ENCODE measurements at places on chromosomes 2 and 18.

DNA sequence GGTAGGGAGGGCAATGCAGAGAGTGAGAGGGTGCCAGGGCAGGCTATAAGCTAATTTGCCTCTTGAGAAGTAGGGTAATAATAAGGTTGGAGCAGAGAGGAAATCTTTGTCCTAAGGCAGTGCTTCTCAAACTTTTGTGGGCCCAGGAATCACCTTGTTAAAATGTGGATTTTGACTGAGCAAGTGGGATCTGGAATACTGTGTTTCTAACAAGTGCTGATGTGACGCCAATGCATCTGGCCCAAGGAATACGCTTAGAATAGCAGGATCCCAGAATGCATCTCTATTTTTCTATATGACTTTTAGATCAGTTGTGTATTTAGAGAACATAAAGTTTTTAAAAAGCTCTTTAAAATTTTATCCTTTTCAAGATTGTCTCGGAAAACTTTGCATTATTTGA is 29.7 kb upstream of the GTF2A1L start:
- DNase-seq: no peak

DNA sequence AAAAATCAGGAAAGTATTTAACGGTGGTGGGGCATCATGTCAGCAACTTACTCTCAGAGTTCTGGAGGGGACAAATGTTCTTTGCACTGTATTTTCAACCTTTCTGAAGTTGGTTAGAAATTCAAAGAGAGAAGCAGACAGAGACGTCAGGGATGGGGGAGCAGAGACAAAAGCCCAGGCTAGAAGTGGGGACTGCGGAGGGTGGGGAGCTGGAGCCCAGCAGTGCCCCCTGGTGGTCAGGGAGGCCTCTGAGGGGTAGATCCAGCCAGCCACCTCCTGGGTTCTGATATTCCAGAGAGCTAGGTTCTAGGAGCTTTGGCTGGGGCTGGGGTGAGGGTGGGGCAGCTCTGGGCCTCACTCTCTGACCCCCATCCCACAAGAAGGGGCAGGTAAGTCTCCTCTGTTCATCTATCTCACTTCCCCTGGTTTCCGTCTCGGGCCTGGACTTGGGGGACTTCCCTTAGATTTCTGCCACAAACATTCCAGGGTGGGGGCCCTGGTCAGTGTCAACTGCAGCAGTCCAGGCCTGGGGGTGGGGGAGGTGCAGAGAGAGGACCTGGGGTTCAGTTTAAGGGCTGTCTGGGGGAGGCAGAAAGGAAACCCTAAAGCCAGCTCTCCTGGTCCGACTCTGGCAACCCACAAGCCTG is 8.9 kb downstream of the TNS1 start:
- DNase-seq: no peak

GRCh38 chr2:164964700-164965099 is 9.4 kb upstream of the SLC38A11 start:
- no peak for DNase-seq

DNA sequence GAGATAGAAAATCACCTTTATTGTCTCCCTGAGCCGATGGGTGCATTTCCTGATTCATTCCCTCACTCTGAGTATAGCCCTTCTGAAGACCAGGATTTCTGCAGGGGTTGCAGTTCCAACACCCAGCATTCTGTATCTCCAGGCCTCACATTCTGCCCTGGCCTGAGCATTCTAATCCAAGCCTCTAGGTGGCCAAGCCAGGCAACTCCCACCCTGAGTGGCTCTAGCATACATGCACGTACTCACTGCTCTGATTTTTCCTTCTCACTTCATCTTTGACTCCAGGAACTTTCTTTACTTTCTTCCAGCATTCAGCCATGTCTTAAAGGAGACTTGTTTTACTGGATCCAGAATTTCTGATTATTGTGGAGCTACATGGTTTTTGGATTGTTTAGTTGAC is 100.7 kb upstream of the STK39 start:
- no peak for DNase-seq

GRCh38 chr2:40199771-40200170 is 252.1 kb downstream of the SLC8A1 start:
- DNase-seq: no peak

DNA sequence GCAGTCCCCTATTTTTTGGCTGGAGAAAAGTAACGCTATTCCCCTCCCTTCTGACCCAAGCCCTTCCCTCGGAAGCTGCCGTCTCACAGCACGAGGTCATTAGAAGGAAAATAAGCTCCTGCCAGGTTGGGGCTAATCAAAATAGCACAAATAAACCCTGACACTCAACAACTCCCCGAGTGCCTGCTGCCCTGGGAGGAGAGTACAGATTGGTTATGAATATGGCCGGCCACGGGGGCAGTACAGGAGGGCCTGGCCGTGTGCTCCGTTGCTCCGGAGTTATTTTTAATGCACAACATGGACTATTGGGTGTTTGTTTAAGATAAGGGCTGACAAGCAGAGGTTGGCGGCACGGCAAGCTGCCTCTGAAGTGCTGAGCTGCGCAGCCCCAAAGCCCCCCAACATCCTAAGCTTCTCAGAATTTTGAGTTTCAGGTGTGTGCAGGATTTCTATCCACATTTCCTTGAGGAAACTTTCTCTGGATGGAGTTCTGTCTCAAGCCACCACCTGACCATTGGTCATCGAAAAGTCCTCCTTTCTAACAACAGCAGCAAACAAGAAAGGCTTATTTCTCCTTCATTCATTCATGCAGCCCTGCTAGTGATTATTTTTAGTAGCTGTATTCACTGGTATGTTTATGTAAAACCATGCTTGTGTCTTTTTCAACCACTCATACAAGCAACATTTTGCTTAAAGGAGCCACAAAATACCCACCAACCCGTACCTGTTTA is 58.7 kb downstream of the PAX3 start:
- DNase-seq: no peak

- no peak for DNase-seq
Measured at GRCh38 chr2:26268213-26268612, 23.5 kb downstream of the HADHB start.

- DNase-seq: no peak
Measured at GRCh38 chr2:175363699-175364098, 182.2 kb upstream of the ATP5MC3 start.

DNA sequence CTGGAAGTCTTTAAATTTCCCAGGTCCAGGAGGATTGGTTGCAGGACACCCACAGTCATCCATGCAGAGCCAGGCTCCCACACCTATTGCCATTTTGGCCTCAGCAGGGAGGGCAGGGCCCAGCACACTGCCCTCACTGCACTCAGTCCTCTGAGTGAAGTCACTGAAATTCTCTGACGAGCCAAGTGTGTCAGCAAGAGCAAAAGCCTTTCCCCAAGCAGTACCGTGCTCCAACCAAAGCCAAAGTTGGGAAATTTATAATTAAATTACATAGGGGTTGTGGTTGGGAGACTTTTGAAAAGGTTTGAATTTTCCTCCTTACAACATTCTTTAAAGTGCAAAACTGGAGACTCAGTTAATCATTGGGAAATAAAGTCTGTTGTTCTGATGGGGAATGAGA is 98.5 kb upstream of the CD226 start:
- no peak for DNase-seq

- no peak for DNase-seq
Measured at GRCh38 chr2:42931146-42931817, 138.9 kb upstream of the HAAO start.

DNA sequence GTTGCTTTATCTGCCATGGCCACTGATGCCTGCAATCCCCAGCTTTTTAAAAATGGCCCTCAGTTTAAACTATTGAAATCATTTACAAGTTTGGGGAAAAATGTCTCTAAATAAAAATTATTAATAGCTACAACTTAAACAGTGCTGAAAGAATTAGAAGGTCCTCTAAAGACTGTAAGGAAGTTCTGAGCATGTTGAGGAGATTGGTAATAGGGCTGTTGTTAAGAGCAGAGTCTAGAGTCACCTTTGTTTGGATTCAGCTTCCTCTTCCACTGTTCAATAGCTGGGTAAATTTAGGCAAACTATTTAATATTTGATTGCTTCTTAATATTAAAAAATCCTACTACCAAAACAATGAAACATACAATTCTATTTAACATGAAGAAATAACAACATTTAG is 1127.1 kb upstream of the DDX18 start:
- no peak for DNase-seq

DNA sequence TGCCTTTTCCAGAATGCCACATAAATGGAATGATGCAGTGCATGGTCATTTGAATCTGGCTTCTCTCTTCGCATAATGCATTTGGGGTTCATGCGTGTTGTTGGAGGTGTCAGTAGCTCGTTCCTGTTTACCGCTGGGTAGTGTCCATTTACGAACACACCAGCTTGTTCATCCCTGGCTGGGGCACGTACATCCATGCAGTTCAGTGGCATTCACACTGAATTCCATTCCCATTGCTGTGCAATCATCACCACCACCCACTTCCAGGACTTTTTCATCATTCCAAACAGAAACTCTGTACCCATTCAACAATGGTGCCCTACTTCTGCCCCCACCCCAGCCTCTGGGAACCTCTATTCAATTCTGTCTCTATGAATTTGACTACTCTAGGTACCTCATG is 14.7 kb upstream of the CIDEA start:
- no peak for DNase-seq

DNA sequence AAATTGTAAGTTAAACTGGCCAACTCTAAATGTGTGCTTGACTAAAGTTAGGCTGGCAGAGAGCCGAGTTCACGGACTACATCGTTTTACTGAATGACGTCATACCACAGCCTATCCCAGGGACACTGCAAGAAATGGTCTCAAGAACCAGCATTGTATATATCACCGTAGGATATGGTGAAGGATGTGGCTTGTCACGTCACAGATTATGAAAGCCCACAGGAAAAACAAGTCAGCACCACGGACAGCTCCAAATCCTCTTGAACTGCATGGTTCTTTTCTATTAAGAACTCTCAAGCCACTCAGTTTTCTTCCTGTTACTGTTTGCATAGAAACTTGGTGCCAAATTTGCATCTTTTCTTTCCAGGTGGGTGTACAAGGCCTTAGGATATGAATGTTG is 85.1 kb upstream of the ACAA2 start:
- no peak for DNase-seq

GRCh38 chr2:43081131-43081765 is 145.2 kb downstream of the ZFP36L2 start:
- no peak for DNase-seq

- no peak for DNase-seq
Measured at GRCh38 chr2:46816151-46816845, 99.3 kb downstream of the MCFD2 start.

- DNase-seq: no peak
Measured at GRCh38 chr2:101790857-101791256, 93.3 kb downstream of the MAP4K4 start.

DNA sequence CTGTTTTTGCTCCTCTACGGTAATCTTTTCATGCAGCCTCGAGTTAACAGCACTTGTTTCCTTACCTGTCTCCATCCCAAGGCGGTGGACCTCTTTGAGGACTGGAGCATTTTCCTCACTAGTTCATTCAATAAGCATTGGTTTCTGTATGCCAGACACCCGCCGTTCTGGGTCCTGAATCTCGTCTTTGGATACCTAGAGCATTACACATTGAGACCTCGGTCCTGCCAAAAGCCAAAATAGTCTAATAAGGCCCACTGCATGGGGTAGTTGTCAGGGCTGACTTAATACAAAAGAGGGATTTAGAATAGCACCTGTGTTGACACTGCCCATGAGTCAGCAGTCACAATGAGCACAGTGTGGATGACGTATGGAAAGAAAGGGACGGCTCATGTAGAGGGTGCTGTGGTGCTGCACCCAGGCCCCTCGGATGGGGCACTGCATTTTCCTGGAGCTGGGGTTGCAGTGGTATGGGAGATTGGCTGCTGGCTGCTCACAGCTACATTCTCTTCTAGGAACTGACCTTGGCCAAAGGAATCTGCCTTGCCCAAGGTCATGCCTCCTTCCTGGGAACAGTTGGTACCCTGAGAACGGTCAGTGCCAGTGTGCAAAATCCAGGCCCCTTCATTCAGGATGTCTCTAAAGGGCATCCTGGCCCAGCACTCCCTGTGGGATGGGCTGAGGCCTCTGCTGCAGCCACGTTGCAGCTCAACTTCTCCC is 126.9 kb upstream of the NCK2 start:
- no peak for DNase-seq

GRCh38 chr2:228283491-228284171 is 102.1 kb upstream of the SPHKAP start:
- no peak for DNase-seq

DNA sequence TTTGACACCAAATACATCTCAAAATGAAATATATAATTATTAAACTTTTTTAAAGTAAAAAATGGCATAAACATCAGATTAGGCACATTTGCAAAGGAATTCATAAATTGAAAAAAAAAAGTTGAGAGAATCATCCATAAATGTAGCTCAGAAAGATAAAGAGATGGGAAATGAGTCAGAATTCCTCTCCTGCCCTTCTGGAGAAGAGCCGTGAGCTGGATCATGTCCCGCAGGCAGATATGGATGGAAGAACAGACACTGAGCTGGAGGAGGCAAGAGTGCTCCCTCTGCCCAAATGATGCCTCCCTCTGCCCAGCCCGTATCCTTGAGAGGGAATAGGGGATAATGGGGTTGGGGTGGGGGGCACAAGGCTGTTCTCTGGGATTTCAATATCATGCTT is 190.9 kb downstream of the TFCP2L1 start:
- DNase-seq: no peak

DNA sequence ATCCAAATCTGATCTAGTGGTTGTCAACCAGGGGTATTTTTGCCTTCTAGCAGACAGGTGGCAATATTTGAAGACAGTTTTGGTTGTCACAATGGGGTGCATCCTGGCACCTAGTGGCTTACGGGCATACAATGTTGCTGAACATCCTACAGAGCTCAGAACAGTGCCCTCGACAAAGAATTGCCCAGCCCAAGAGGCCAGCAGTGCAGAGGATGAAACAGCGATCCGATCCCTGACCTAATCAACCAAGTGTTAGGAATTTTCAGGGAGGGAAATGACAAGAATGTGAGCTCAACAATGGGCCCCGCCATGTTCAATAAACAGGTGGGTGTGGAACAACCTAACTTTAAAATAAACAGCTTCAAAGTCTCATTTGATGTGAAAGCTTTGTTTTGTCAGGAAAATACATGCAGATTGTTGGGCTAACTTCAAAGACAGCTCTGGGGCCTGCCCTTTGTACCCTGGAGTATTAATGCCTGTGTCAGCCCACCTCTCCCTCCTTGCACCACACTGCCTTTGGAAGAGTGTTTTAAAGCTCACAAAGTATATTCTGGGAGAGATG is 22.5 kb upstream of the SCYGR5 start:
- no peak for DNase-seq

- DNase-seq: no peak
Measured at GRCh38 chr2:237735798-237736197, 62.8 kb upstream of the RBM44 start.

GRCh38 chr2:63764630-63765029 is 77.1 kb upstream of the UGP2 start:
- no peak for DNase-seq

DNA sequence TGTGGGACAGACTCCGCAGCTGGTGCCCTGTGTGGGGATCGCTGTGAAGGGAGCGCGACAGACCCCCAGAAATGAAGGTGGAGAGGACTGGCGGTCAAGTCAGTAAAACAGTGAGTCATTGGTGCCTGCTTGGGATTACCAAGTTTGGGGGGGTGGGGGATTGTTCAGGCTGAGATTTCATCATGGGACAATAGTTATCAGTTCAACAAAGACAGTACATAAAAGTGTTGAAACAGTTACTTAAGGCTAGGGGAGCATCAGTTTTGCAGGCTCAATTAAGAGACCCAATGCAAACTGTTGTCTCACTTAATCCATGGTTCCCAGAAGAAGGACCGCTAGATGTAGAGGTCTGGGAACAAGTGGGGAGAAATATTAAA is 42.4 kb upstream of the PDK1 start:
- DNase-seq: no peak

Measured in suprapubic skin (tissue), 4 donors.